Stimulated activated CD8-positive, alpha-beta memory T cell treated with anti-CD3 and anti-CD28 coated beads, Interleukin-15, amount 100 ng/mL, for 24 hours (primary cell): ENCODE measurements at places on chromosomes 11 and 22.

GRCh38 chr11:130023204-130023603 is 20.6 kb upstream of the PRDM10 start:
- no peak for DNase-seq

- DNase-seq = no peak
These were observed 288.1 kb downstream of the ETS1 start for GRCh38 chr11:128299132-128299726.

GRCh38 chr11:79052544-79052943 is 388.3 kb downstream of the TENM4 start:
- no peak for DNase-seq

DNA sequence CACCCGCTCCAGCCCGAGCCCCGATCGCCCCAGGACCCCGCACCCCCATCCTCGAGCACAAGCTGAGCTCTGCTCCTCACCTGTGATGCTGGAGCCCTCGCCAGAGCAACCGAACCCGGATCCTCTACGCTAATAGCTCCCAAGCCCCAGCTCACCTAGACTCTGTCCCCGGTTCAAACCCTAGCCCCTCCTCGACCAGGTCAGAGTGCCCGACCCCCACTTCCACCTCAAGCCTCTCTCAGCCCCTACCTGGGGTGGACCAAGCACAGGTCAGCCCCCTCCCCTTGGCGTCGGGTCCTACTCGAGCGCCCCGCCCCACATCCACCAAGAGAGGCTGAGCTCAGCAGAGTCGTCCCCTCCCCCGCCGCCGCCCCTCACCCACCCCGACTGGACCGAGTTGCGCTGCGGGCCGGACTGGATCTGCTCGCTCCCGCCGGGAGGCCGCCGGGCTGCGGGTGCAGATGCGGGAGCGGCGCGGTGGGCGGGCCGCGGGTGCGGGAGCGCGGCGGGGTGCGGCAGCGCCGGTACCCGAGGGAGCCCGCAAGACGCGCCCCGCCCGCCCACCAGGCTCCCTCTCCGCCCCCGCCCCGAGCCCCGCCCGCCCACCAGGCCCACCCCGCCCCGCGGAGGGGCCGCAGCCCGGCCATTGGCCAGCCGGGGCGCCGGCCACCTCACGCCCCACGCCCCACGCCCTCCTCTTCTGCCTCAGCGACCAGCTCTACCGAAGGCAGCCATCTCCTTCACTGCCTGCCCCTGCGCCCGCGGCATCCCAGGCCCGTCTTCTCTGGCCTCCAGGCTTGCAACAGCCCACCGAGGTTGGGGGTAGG is 577 bp upstream of the DKK3 start:
- DNase-seq = no peak

- DNase-seq = no peak
These were observed 40.1 kb downstream of the BID start for GRCh38 chr22:17734187-17734586.
